Muscle of leg (tissue), 16 donors: ENCODE measurements at places on chromosomes 7 and 10. TPM values are rescaled to one million over a fixed set of nuclear protein-coding genes. Genes with fewer than 3 reads are reported as not detected.

DNA sequence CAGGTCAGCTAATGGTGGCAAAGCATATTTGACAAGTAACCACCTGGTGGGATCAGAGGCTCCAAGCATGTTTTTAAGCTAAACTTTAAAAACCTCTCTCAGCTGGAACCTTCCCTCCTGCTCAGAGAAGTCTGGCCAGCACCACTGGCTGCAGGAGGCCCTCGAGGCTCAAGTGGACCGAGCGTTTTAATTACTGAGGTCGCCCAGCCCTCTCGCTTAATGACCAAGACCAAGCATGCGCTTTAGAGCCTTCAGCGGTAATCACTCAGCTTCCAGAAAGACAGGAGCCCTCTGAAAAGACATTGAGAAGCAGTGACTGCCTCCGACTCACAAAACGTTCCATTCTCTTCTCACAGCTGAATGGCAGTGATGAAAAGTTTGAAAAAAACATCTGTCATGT, 383.4 kb upstream of the ADARB2 start:
- no peak for DNase-seq

GRCh38 chr10:24650669-24651391, 72.9 kb downstream of the ARHGAP21 start:
- DNase-seq, result no peak

Gene CTTNBP2
- 2.8 TPM for total RNA-seq

Gene C10orf67
- 0.04 TPM for total RNA-seq

Gene GRID1
- total RNA-seq, result 2.7 TPM

DNA sequence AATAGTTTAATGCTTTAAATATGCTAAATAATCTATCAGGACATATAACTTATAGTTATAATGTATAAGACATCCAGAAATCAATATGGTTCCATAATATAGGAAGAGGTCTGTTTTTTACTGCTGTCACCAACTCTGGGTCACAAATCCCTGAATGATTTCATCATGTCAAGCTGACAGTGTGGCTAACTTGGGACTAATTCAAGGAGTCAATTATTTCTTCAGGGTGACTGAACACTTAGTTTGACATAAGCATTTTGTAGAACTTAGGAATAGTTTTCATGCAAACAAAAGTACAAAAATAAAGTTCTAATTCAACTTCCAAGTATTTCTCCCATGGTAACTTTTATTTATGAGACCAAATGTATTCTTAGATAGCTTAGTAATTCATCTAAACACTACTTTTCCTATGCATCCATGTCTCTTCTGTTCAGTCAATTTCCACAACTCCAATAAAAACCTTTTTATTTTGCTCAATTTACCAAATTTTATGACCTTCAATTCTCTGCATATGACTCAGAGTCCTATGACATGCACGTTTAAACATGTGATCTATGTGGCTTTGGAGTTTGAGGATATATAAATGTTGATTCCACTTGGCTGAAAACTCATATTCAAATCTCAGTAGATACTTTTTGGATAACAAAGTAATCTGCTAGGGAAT, 40.3 kb upstream of the GNAT3 start:
- DNase-seq, result no peak

GRCh38 chr10:111273635-111274034, 196.8 kb downstream of the ADRA2A start:
- DNase-seq, result no peak

- peak; percentile 46 for DNase-seq
Observed at GRCh38 chr7:130140551-130141160, 64.5 kb downstream of the TMEM209 start.

DNA sequence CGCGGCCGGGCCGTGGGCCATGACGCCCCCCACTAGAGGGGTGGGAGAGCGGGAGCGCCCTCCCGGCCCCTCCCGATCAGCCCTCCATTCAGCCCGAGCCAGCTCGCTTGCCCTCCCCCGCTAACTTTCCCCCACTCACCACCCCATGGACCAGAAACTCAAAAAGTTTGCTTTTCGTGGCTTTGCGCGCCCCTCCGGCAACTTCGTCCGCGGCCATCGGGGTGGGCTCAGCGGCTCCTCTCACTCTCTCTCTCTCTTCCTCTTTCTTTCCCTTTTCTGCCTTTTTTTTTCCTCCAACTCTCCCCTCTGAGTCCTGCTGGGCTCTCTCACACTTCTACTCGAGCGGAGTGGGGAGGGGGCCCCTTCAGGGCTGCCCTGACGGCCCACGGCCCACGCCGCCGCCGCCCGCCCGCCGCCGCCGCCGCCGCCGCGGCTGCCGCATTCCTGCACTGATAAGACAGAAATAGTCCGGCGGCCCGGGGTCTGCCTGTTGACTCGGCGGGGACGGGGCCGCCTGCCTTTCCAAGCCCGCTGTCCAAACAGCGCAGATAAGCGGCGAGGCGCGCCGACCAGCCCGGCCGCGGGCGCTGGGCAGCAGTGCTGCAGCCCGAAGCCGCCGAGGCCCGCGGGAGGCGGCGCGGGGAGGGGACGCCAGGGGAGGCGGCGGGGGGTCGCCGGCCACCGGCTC, at the start of gene SMARCD3:
TSS of gene SMARCD3 (minus strand) at position 349 of the 688 bp plus-strand sequence. CDS start at position 217, 132 bp downstream.
- DNase-seq, result peak; percentile 92

- DNase-seq, result no peak
Observed at GRCh38 chr7:89757910-89758309, 396.4 kb upstream of the STEAP1 start.

DNA sequence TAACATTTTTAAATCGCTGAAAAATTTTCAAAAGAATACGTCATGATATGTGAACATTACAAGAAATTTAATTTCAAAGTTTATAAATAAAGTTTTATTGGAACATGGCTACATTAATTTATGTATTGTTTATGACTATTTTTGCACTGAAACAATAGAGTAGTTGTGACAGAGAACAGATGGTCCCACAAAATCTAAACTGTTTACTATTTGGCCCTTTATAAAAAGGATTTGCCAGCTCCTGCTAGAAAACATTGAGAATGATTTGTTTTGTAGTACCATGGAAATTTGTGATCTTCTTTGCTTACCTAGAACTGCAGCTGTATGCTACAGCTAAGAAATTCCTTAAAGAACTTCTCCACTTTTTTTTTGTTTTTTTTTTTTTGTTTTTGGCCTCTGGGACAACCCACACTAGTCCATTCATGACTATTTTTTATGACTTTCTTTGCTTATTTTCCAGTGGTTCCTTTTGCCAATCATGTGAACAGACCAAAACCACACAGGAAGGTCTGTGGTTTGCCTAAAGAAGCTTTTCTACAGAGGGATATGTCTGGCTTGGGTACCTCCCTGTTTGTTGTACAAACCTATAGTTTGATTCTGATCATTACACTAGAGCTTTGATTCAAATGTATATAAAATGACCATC, 55.7 kb downstream of the ST7 start:
- no peak for DNase-seq

DNA sequence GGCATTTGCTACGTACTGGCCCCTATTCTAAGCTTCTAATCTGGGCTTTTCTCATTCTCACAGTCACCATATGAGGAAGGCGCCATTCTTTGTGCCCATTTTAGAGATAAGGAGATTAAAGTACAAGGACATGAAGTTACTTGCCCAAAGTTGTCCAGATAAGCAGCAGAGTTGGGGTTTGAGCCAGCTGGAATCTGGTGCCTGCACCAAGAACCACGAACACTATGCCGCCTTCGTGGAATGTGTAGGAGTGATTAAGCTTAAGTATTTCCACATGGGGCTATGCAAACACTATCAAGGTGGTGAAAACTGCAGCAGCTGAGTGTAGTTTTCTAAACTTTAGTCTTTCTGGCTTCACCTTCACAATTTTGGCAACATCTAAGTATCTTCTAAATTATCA, 342.7 kb upstream of the ETV1 start:
- DNase-seq, result no peak

Gene FAM24B
- total RNA-seq, result 2.3 TPM

- DNase-seq, result no peak
Observed at GRCh38 chr7:128450409-128450808, 5.3 kb upstream of the HILPDA start.

DNA sequence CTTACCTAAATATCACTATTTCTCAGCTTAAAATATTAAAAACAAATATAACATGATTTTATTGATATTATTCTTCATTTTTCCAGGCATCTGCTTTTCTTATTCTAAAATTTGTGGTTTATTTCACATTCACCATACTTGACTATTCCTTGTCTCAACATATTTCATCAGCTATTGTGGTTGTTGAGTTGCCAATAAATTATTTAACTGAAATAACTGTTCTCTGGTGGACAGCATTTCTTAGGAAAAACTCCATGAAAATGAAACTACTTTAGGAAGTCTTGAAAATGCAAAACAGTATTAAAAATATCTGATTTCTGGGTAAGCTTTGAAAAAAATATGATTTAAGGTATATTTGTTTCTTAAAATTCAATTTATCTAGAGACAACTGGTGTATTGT, 122.9 kb upstream of the SEMA3A start:
- peak; percentile 20 for DNase-seq

Gene JAZF1
- total RNA-seq, result 12.7 TPM

Gene HHEX
- 3.6 TPM for total RNA-seq

GRCh38 chr7:19982841-19983835, 209.7 kb upstream of the TMEM196 start:
- DNase-seq, result peak; percentile 43

- DNase-seq, result peak; percentile 60
Observed at GRCh38 chr7:16874066-16874465, 7.7 kb downstream of the AGR3 start.
